Stimulated activated CD8-positive, alpha-beta memory T cell treated with anti-CD3 and anti-CD28 coated beads, Interleukin-4, amount 100 ng/mL, for 1 hour (primary cell): ENCODE measurements at places on chromosomes 3 and 15.

DNA sequence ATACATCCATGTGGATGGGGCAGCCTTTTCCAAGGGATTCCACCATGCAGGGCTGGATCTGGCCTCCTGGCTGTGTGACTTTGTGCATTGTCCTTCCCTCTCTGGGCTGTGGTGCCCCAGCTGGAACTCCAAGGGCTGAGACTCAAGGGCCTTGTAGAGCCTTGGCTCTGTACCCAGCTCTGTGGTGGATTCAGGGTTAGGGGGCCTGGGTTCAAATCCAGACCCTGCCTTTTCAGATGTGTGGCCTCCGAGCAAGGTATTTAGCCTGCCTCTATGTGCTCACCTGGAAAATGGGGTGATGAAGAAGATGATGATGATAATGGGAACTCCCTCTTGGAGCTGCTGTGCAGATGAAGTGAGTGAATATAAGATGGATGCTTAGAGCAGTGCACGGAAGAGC, 161.9 kb downstream of the WNT7A start:
- no peak for DNase-seq

DNA sequence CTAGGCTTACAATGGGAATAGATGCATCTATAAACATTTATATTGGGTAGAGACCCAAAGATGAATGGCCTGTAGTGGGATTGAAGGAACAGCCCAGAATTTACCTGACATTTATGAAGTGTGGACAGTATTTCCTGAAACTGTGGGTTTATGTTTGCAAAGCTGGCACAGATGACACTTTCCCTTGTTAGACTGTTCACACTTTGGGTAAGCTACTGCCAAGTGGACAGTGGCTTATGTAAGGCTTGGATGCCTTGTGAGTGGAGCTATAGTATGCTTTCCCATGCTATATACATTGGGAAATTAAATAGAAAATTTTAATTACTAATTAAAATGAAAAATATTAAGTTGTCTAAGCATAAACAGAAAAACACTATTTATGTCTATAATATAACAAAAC, 48.5 kb downstream of the STARD9 start:
- DNase-seq, result no peak

- no peak for DNase-seq
Observed at GRCh38 chr3:190517687-190518086, 3.8 kb downstream of the IL1RAP start.

- no peak for DNase-seq
Observed at GRCh38 chr3:45861043-45861719, 19.3 kb upstream of the LZTFL1 start.

DNA sequence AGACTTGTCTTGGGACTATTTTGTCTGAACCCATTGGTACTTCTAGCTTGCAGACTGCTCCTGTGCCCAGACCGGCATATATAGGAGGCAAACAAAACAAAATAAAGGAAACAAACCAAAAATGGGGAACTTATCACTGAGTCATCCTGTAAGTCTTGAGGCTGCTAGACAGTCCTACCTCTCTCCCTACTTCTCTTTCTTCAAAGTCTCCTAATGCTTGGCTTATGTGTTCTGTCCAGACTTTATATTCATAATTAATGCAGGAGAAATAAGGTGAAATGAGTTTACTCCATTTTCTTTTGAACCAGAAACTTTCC, 266.2 kb downstream of the ZNF385D start:
- no peak for DNase-seq

DNA sequence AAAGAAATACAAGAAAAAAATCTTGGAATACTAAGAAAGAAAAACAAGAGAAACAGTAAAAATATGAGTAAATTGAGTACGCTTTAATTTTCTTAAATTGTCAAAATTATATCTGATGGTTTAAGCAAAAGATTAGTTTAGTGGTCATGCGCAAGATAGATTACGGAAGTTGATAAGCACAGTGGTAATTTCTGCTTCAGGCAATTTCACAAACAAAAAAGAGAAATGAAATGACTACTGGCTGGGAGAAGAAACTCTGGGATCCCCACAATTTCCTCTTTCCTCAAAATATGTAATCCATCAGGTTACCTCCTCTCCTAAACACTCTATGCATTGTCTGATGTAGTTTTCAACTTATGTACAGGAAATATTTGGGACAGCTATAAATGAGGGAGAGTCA, 9.0 kb downstream of the MYD88 start:
- no peak for DNase-seq

GRCh38 chr3:172615296-172615695, 92.1 kb upstream of the TNFSF10 start:
- DNase-seq, result no peak

DNA sequence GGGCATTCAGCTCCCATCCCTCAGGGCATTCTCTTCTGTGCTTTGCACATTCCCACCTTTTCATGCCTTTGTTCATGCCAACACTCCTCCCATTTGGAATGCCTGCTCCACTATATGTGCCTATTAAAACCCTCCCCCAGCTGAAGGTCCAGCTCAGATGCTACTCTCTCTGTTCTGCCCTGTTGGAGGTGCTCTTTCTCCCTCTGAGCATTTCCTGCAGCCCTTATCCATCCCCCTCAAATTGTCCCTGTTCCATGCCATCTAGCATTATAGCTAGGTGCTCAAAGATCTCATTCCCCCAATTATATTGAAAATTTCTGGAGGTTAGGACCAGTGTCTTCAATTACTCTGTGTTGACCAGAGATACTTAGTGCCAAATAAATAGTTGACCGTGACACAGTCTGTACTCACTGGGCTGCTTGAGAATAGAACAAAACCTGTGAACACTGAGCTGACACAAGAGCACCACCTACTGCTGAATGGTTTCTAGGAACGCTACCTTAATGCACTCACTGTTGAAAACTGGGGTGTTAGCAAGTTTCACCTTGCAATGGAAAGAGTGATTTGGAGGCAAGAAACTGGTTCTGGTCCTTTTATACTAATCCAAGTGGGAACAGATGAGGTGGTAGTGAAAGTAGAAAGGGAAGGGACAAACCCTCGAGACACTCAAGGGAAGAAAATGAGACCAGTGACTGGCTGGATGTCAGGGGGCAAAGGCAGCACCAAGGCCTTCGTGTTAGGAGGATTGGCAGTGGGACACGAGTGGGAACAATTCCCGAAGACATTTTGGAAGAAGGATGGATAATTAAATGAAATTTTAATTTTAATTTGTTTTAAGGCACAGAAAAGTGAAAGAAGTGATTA, 289.8 kb upstream of the ROPN1 start:
- DNase-seq, result no peak

DNA sequence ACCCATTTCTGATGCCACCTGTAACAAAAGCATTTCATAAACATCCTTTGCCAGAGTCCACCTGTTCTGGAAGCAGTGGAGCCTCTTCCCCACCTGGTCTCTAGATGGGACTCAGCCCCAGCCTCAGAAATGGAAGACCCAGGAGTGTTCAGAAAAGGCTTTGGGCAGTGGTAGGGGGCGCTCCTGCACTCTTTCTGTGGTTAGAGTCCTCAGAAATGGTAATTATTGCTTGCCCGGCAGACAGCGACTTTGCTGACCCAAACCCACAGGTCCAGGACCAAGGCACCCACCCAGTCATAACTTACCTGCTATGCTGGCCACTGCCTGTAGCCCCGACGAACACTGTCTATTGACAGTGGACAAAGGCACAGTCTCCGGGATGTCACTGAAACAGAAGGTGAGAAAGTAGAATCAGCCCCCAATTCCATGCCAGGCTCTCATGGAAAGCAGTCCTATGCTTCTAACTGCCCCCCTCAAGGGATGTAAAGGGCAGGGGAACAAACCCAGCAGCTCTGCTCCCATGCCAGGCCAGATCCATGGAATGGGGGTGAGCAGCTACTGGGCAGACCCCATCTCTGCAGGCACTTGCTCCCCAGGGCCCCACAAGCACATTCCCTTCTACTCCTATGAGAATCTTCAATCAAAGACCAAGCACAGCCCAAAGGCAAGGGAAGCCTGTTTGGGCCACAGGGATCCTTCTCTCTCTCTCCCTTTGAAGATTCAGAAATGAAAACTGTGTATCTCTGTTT, 5.1 kb downstream of the ACAA1 start:
- no peak for DNase-seq

- no peak for DNase-seq
Observed at GRCh38 chr3:76615719-76616118, 424.2 kb upstream of the ROBO2 start.

DNA sequence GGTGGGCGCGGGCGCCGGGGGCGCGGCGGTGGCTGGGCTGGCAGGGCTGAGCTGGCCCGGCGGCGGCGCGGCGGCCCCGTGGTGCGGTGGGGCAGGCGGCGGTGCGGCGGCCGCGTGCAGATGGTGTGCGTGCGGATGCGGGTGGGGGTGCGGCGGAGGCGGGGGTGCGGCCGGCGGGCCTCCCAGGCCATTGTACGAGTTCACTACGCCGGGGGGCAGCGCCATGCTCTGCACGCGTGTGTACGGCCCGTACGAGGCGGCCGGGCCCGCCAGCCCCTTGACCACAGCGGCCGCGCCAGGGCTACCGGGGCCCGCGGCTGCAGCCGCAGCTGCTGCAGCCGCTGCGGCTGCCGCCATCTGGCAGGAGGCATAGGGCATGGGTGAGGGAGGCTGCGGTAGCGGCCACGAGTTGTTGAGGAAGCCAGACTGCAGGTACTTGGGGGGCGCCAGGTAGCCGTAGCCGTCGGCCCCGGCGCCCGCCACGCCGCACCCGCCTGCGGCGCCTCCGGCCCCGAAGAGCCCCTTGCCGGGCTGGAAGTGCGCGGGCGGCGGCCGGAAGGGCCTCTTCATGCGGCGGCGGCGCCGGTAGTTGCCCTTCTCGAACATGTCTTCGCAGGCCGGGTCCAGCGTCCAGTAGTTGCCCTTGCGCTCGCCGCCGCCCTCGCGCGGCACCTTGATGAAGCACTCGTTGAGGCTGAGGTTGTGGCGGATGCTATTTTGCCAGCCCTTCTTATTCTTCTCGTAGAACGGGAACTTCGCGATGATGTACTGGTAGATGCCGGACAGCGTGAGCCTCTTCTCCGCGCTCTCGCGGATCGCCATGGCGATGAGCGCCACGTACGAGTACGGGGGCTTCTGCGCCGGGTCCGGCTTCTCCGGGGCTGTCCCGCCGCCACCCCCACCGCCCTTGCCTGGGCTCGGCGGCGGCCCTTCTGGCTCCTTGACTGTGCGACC, 951 bp downstream of the FOXL2 start:
- no peak for DNase-seq

- no peak for DNase-seq
Observed at GRCh38 chr3:54866251-54866650, 61.6 kb downstream of the LRTM1 start.

DNA sequence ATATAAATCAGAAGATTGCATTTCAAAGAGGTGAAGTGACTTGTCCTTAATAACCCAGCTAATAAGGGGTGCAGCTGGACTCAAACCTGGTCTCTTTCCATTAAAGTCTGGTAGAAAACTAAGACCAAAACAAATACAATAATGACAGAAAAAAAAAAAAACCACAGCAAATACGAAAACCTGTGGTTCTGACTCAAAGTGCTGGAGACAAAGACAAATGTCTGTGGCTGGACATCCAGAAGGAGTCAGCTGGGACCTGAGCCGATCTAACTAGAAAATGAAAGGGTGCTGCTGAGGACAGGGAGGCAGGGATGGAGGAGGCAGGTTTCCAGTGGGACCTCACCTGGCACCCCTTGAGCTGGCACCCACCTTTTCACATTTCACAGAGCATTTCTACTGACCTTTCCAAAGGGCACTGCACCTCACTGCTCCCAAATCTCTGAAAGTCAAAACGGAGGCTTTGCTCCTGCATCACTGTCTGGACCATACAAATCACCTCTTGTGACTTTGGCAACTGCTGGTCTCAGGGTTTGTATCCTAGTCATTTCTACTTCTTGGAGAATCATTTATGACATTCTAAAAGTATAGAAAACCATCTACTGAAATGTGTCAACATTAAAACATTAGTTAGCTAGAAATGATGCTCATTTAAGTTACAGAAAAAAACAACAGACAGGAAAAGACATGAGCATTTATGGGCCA, 61.7 kb downstream of the CCNL1 start:
- no peak for DNase-seq

GRCh38 chr3:37694284-37694675, 167.4 kb upstream of the CTDSPL start:
- no peak for DNase-seq

DNA sequence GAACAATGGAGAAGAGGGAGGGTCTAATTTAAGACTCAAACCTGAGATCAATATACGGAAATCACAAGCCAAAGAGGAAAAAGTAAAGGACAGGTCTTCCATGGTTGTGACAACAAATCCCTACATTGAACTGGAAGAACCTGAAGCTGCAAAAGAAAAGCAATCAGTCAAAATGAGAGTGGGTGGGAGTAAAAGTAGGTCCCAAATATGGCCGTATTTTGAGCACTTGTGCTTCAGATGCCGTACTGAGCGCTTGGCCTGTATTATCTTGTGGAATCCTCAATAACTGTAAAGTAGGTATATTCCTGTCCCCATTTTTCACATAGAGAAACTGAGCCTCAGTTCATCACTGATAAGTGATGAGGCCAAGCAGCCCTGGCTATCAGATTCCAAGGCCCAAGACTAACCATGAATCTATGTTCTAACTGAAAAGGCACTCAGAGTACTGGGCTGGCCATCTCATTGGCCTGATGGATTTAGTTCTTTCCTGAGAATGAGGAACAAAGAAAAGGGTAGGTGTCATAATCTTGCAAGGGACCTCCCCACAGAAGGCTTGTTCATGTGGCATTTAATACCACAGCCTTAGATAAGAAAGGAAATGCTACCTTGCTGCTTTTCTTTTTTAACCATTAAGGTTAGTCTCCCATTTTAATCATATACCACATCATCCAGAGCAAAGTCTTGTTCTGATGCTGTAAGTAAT, 52.5 kb downstream of the LRRN1 start:
- DNase-seq, result no peak

- DNase-seq, result no peak
Observed at GRCh38 chr3:43238801-43239200, 47.5 kb upstream of the SNRK start.

DNA sequence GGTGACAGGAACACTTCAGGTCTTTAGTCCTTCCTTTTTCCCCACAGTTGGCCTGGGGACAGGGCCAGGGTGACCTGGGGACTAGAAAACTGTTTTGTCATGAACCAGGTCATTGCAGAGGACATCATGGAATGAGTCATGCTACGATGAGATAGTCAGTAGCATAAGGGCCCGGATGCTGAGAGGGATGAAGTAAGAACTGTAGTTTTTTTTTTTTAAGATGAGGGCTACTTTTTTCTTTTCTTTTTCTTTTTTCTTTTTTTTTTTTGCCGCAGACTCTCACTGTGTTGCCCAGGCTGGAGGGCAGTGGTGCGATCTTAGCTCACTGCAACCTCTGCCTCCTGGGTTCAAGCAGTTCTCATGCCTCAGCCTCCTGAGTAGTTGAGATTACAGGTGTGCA, 8.0 kb downstream of the MAP2K5 start:
- no peak for DNase-seq

DNA sequence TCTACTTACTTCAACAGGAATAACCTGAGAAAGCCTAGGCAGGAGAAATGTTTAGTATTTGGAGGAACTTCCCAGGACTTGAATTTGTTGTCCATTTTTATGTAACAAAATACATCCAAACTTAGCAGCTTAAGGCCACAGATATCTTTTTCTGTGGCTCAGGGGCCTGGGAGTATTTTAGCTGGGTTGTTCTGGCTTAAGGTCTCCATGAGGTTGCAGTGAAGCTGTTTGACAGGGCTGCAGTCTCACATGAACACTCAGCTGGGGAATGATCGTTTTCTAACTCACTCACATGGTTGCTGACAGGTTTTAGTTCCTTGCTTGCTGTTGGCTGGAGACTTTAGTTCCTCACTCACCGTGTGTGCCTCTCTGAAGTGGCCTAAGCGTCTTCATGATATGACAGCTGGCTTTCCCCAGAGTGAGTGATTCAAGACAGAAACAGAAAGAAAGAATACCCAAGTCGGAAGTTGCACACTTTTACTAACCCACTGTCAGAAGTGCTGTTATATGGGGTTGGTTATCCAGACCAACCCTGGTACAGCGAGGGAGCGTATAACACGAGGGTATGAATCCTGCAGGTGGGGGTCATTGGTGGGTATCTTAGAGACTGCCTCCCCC, 229.7 kb upstream of the TBL1XR1 start:
- DNase-seq, result no peak
